ENCODE measurements at places on chromosomes 7 and 10.

- DNase-seq: no peak
Measured at GRCh38 chr7:2120841-2121830, 111.6 kb downstream of the MAD1L1 start.

DNA sequence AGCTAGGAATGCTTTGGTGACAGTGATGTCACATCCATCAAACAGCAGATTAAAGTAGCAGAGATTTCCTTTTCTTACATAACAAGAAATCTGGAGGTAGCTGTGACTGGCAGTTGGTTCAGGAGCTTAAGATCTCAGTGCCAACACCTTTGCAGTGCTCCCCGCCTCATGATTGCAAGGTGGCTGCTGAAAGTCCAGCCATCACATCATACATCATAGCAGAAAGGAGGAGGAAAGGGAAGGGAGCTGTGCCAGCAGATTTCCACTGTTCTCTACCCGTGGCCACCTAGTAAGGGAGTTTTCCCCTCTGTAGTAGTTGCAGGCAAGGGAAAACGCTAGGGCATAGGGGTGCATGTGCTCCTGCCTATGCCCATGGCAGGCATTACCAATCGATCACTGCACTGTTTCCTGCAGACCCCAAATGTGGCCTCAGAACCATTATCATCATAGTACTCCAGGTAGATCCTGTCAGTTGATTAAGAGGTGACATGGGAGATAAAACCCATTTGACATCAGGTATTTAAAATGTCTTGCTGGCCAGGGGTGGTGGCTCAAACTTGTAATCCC, 57.9 kb upstream of the GTF2IRD1 start:
- no peak for DNase-seq

DNA sequence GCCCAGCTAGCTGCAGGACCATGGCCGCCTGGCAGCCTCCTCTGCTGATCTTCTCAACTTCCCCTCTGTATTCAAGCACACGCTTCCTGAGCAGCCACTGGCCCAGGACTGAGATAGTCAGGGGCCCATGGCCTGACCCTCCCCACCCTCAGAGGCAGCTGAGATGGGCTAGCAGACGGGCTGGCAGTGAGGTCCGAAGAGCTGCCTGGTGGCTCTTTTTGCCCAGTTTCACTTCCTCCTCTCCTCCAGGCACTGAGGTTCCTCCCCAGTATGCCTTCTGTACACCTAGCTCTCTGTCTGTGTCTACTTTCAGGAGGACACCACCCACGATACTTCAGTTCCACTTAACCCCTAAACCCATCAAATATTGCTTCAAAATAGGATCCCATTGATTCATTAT, 395.6 kb downstream of the TNS3 start:
- no peak for DNase-seq

- DNase-seq: no peak
Measured at GRCh38 chr7:96088579-96088978, 233.3 kb downstream of the SLC25A13 start.

DNA sequence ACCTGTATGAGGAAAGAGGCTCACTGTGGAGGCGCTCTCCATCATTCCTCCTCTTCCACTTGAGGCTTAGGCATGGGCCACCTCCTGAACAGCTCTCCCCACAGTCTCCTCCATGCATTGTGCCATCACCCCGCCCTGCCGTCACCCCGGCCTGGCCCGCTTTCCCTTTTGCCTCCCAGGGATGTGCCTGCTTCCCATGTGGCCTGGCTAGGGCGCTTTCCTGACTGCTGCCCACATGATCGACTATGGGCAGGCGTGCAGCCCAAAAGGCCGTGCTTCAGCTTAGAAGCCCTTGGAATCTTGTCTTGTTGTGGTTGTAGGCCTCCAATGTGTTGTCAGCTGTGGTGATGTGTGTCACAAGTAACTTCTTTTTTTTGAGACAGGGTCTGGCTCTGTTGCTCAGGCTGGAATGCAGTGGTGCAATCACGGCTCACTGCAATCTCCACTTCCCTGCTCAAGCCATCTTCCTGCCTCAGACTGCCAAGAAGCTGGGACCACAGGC, 1.8 kb upstream of the ACTR3C start:
- no peak for DNase-seq

DNA sequence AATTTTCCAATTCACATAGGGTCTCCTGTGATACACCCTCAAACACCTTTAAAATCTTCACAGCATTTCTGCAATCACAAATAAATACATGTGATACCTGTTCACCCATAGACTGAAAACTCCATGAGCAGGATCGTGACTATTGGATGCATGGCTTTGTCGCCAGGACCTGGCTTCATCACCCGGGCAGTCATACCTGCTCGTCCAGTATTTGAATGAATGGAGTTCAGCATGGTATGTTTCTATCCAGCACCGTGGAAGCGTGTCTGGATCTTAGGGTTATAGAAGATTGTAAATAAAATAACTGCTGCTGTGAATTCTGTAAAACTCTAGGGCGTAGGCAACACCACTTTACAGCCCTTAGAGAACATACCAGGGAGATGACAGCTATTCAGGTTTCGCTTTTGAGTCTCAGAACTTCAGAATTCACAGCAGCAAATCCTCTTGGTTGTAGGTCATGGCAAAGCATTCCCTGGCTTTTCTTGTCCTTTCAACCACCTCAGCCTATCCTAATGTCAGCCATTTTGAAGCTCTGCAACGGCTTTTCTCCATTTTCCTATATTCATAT, 47.4 kb upstream of the USP6NL start:
- DNase-seq: no peak

DNA sequence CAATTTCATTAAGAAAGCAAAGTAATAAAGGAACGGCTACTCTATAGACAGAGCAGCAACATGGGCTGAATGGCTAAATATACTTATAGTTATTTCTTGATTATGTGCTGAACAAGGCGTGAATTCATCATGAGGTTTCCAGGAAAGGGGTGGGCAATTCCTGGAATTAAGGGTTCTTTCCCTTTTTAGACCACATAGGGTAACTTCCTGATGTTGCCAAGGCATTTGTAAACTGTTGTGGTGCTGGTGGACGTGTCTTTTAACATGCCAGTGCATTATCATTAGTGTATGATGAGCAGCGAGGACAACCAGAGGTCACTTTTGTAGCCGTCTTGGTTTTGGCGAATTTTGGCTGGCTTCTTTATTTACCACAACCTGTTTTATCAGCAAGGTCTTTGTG, 28.5 kb upstream of the ZMYND11 start:
- no peak for DNase-seq

- no peak for DNase-seq
Measured at GRCh38 chr7:139887992-139888481, 59.0 kb downstream of the TBXAS1 start.

All from activated T-helper 1 cell treated with anti-CD3 and anti-CD28 coated beads, Interleukin-2, amount 50 U/mL, for 16 hours (primary cell).